Adrenal gland (tissue), 19 donors: ENCODE measurements at places on chromosomes 4 and X.

DNA sequence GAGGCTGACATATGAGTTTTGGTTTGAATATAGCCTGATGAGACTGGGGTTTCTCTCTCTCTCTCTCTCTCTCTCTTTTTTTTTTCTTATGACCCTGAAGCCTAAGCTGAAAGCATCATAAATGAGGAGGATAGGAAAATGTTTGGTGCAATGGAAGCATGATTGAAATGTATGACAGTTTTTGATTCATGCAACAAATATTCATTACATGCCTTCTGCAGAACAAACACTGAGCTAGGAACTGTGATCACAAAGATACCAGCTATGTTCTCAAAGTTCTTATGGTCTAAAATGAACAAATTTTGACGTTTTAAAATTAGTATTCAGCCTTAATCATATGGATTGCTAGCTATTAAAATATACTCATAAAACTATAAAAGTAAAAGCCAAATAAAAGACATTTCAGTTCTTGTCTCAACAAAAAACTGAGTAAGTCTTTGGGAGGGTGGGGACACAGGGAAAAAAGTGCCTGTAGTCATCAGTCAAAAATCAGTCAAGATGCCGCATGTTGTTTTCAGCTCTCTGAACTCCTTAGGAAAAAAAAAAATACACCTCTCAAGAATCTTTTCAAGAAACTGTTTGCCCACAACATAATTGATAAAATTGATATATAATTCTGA, 57.2 kb downstream of the NKX6-1 start:
- no peak for DNase-seq

GRCh38 chrX:39043838-39044550, 242.7 kb downstream of the MID1IP1 start:
- DNase-seq: no peak

DNA sequence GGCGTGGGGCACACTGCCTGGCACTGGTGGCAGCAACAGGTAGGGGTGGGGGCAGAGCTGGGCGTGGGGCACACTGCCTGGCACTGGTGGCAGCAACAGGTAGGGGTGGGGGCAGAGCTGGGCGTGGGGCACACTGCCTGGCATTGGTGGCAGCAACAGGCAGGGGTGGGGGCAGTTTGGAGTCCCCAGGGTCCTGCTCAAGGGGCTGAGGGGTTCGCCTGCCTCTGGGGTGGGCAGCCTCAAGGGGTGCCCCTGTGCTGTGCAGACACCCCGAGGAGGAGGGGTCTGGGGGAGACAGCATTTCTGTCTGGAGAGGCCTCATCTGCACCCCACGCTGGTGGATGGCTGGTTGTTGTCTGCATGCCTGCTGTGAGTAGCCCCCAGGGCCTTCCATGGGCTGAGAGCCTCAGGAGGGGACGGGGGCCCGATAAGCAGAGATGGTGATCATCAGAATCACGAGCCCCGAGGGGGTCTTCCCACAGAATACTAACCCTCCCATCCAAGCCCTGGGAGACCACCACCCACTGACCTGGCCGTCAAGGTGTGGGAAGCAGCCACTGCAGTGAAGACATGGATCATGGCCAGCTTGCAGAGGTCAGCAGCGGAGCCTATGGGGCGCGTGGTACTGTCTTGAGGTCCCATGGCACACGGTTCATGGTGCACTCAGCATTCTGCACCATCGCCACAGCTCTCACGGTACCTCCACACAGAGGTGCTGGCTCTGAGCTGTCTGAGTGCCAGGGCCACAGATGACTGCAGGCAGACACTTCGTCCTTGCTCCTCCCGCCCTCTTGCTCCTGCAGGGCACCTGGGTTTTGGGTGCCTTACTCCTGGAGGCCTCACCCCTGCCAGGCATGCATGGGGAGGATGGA, 21.5 kb downstream of the NAT8L start:
- no peak for DNase-seq

DNA sequence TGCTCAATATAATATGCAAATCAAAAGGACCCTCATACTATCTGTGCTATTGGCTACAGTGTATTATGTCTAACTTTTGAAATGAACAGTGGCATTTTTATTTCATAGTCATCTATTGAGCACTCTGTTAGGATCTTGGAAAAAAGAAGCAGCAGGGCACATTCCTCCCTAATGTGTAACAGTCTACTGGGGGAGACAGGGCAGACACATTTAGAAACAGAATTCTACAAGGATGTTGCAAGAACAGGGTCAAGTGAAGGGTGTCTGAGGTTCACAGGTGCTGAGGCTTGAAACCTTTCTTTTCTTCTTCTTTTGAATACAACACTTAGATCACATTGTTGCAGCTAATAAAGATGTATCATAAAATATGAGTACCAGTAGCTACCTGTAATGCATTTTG, 129.7 kb upstream of the SLC4A4 start:
- no peak for DNase-seq

- no peak for DNase-seq
Measured at GRCh38 chr4:145436796-145437195, 44.9 kb upstream of the SMAD1 start.

DNA sequence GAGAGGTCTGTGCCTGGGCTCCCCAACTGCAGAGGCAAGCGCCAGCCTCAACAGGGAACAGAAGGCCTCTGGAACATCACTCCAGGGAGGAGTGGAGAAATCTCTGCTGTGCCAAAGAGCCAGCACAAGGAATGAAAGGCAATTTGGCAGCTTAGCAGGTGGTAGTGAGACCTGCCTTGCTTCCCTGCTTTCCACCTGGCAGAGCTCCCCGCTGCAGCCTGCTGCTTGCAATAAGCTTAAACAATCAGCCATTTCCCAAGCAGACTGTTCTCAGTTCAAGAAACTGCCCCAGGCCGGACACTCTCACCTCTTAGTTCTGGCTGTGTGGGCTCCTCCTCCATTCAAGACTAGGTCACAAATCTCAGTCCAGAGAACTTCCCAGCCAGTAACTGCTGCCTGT, 370.6 kb downstream of the MAGEB5 start:
- no peak for DNase-seq

GRCh38 chrX:107738272-107738671, 37.3 kb downstream of the TSC22D3 start:
- DNase-seq: no peak

DNA sequence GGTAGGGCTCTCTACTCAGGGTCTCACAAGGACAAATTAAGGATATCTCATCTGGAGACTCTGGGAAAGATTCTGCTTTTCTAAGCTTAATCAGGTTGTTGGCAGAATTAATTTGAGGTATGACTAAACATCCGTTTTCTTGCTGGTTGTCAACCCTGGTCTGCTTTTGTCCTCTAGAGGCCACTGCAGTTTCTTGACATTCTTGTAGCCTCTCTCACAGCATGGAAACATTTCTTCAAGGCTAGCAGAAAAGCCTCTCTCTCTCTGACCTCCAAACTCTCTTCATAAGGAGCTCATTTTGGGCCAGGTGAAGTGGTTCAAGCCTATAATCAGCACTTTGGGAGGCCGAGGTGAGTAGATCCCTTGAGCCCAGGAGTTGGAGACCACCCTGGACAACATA, 749.5 kb upstream of the PCDH7 start:
- no peak for DNase-seq

DNA sequence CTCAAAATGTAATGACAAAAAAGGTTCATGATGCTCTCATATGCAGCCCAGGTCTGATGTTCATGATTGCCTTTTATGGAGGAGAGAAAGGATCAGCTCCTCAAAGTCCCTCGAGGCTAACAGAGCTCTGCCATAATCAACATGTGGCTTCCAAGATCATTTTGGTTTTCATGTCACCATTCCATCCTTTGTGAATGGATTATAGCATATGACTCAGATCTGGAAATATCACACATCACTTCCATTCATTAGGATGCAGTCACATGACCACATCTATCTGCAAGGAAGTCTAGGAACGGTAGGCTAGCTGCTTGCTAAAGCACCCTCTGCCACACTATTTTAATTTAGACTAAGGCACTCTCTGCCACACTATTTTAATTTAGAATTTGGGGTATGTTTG, 77.6 kb downstream of the COX18 start:
- no peak for DNase-seq

DNA sequence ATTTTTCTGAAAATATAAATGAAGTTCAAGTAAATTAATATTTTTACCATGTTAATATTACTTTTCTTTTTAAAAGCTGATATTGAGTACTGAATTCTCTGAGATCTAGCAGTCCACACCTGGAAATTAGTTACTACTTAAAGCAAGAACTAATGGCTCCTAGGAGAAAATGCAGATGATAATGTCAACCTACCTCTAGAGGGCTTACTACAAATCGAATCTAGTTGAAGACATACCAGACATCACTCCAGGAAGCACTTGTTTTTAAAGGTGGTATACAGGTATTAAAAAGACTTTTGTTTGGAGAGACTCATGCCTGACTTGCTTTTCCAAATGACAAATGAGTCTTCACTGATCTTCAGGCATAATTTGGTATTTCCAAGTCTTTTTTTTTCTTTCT, 516.4 kb upstream of the BOD1L1 start:
- DNase-seq: no peak

- DNase-seq: no peak
Measured at GRCh38 chrX:153573984-153574383, 25.0 kb downstream of the CCNQ start.

- no peak for DNase-seq
Measured at GRCh38 chrX:111847491-111848133, 28.4 kb upstream of the TRPC5OS start.

- no peak for DNase-seq
Measured at GRCh38 chr4:48960988-48961635, 25.0 kb upstream of the CWH43 start.

- no peak for DNase-seq
Measured at GRCh38 chrX:132802033-132802432, 156.4 kb downstream of the HS6ST2 start.

DNA sequence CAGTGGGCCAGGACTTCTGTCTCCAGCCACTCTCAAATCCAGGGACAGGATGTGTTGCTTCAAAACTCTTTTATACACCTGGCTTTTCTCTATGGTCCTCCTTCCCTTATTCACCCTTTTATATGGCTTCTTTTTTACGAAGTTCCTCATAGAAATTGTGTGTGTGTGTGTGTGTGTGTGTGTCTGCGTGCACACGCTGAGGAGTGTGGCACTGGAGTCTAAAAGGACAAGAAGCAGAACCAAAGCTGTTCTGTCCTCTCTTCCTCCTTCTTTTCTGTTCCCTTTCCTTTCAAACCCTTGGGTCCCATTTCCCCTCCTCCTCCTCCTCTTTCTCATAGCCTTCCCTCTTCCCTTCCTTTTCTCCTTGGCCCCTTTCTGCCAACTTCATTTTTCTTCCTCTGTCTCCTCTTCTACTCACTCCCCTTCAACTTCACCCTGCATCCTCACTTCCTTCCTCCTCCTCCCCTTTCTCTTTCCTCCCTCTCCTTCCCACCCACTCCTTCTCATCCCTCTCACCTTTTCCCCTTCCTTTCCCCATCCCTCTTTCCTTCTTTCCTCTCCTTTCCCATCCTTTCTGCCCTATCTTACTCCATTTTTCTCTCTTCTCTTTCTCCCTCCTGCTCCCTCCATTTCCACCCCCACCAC, 360.5 kb downstream of the MID1IP1 start:
- DNase-seq: no peak

GRCh38 chr4:10762561-10762960, 78.0 kb upstream of the CLNK start:
- DNase-seq: no peak

DNA sequence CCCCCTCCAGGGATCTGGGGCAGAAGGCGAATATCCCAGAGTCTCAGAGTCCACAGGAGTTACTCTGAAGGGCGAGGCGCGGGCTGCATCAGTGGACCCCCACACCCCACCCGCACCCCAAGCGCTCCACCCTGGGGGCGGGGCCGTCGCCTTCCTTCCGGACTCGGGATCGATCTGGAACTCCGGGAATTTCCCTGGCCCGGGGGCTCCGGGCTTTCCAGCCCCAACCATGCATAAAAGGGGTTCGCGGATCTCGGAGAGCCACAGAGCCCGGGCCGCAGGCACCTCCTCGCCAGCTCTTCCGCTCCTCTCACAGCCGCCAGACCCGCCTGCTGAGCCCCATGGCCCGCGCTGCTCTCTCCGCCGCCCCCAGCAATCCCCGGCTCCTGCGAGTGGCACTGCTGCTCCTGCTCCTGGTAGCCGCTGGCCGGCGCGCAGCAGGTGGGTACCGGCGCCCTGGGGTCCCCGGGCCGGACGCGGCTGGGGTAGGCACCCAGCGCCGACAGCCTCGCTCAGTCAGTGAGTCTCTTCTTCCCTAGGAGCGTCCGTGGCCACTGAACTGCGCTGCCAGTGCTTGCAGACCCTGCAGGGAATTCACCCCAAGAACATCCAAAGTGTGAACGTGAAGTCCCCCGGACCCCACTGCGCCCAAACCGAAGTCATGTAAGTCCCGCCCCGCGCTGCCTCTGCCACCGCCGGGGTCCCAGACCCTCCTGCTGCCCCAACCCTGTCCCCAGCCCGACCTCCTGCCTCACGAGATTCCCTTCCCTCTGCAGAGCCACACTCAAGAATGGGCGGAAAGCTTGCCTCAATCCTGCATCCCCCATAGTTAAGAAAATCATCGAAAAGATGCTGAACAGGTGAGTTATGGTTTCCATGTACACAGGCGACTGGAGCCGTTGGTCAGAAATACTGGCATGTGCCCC, at the start of gene CXCL1:
TSS of gene CXCL1 (plus strand) at position 264 of the 926 bp plus-strand sequence. CDS start at position 342, 78 bp downstream.
- peak; percentile 7 for DNase-seq

- no peak for DNase-seq
Measured at GRCh38 chrX:40086569-40087335, 11.0 kb downstream of the BCOR start.

- DNase-seq: no peak
Measured at GRCh38 chr4:121050300-121050699, 22.0 kb downstream of the NDNF start.

GRCh38 chr4:89301902-89302301, 5.7 kb downstream of the GPRIN3 start:
- no peak for DNase-seq

GRCh38 chr4:82469791-82470345, 39.5 kb downstream of the ENOPH1 start:
- DNase-seq: no peak

DNA sequence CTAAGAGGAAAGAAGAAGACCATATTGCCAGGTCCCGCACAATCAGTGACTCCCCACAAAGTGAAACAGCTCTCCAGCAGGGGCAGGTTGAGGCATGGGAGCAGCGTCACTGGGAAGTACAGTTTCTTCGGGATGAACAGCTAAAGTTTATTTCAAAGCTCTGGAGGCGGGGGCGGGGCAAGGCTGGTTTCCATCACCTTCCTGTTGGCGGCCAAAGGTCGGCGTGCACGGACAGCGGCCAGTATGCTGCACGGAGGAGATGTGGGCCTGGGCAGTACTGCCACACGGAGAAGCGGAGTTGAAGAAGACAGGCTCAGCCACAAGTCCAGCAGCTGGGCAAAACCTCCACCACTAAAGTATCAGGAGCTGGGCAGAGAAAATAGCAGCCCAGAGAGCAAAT, 951 bp upstream of the ZNF518B start:
- peak; percentile 23 for DNase-seq

GRCh38 chrX:39773923-39774773, 323.6 kb downstream of the BCOR start:
- no peak for DNase-seq

GRCh38 chrX:114582698-114583395, 1.0 kb upstream of the HTR2C start:
- DNase-seq: no peak

GRCh38 chr4:172009446-172010230, 196.4 kb downstream of the GALNTL6 start:
- no peak for DNase-seq

- no peak for DNase-seq
Measured at GRCh38 chr4:13521047-13521446, 23.3 kb downstream of the NKX3-2 start.
